ENCODE measurements at places on chromosomes 12 and 14. TPM values are rescaled to one million over a fixed set of nuclear protein-coding genes. Genes with fewer than 3 reads are reported as not detected.

The SLC35F4 gene
- 0.13 TPM for total RNA-seq

The KRT8 gene
- 199 TPM for total RNA-seq

The TOMM20L gene
- total RNA-seq: not detected

The PPP1R1A gene
- not detected for total RNA-seq

The SMIM41 gene
- not detected for total RNA-seq

The ACOT4 gene
- total RNA-seq: not detected

The CDKN3 gene
- 122 TPM for total RNA-seq

The RHOJ gene
- 0.50 TPM for total RNA-seq

The EML5 gene
- total RNA-seq: 2.0 TPM

Data from HT1080 (cell line).